ENCODE measurements at places on chromosomes 1 and 21.

GRCh38 chr21:45339421-45340402 lies 52.0 kb upstream of the POFUT2 start:
- DNase-seq, result no peak

- DNase-seq, result peak; percentile 17
Observed at GRCh38 chr1:40710581-40711315, 19.2 kb downstream of the NFYC start.

GRCh38 chr1:90074566-90074965 lies 79.7 kb downstream of the ZNF326 start:
- no peak for DNase-seq

DNA sequence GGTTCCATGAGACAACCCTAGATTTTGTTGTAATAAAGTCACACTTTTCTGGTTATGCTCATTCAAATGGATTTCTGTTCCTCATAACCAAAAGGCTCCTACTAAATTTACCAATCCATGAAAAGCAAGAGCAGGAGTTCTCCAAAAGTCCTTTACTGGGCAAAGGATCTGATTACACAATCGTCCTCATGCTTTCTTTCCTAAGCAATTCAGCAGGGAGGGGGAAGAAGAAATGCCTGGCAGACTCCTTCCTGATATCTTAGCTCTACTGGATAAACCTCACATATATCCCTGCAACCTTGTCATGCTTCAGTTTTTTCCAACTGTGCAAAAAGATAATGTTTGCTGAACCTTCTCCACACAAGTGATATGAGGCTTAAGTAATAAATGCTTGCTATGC lies 67.6 kb upstream of the GUCA2B start:
- peak; percentile 16 for DNase-seq

DNA sequence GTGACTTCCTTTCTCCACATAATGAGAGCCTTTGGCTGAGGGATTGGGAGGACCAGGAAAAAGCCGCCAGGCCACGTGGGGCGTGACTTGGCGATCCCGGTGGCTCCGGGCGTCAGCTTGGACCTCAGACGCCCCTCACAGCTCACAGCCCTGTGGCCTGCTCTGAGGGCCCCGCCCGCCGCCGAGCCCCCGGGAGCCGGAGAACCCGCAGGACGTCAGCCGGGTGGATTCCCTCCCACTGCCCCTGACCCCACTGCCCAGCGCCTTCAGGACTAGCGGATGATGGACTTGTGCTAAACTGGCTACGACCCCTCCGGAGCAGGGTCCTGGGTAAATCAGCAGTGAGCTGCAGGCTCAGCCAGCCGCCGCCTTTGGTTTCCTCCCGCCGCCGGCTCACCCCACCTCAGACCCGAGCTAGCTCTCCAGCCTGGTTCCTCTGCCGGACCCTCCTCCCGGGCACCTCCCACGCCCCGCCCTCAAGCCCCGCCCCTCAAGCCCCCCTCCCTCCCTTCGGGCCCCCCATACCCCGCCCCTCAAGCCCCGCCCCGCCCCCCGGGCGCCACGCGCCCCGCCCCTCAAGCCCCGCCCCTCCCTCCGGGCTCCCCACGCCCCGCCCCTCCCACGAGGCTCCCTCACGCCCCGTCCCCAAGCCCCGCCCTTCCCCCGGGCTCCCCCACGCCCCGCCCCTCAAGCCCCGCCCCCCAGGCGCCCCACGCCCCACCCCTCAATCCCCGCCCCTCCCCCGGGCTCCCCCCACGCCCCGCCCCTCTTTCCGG lies 10.0 kb upstream of the FAAP20 start:
- peak; percentile 49 for DNase-seq

- no peak for DNase-seq
Observed at GRCh38 chr1:30536530-30536929, 186.9 kb downstream of the MATN1 start.

DNA sequence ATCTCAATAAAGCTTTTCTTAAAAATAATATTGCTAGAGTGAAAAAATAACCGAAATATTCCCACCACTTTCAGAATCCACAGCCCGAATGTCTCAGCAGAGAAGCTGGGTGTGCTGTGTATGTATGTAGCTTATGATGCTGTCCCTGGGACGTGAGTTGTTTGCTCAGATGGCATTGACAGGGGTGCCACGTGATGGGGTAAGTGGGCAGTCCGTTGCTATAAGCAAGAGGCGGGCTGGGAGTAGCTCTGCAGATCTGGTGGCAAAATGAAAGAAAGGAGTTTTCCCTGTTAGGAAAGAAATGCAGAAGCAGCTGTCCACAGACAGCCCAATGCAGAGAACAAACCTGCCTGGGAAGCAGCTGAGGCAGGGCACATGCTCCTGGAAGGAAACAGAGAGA lies 3.8 kb upstream of the FAM20B start:
- no peak for DNase-seq

- DNase-seq, result no peak
Observed at GRCh38 chr1:64282351-64282750, 78.9 kb downstream of the UBE2U start.

DNA sequence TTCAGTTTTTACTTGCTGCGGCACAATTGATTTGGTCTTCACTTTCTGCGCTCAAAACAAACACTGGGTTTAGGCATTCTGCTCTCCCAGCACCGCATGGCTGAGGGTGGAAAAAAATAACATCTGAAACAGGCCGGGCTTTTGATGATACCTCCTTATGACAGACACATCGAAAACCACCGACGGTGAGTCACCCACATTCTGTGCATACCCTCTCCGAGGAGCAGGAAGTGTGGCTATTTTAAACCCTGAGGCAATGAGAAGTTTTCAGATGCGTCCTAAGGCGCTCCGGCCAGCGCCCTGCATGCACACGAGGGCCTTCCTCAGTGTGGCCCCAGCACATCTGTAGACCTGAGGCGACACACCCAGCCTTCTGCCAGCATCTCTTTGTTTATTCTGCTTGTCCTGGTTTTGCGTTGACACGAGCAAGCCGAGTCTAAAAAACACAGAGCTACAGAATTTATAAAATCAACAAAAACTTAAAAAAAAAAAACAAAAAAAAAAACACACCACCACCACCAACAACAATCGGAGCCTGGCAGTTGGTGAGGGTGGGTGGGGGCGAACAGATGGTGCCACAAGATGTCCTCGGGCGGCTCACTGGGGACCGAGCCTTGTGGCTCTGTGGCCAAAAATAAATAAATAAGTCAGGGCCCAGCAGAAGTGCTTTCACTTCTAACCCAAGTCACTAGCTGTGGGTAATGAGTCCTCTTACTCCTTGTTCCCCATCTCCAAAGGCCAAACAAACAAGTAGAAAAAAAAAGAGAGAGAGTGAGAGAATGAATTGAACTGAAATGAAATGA lies 162.6 kb upstream of the IRF2BP2 start:
- DNase-seq, result peak; percentile 100

DNA sequence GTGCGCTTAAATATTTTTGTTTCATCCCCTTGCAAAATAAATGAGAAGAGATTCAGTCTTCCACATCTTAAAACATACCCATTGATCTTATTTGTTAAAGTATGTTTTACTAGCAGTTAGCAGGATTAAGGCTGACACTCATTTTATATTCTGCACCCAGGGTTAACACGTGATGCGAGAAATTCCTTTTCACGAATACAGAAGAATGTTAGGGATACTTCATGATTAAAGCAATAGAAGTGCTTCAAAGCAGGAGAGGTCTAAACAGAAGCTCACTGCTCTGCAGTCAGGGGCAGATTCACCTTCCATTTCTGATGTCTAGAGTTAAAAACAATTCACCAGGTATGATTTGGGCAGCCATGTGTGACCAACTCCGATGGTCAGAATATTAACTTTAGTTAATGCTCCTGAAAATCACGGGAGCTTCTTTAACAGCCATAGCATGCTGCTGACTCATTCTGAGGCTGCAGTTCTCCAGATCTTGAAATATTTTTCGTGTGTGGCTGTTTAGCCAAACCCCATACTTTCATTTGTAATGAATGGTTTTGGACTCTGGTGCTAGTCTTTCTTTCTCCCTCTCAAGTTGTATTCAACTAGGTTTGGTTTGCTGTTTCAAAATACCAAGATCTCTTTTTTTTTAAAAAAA lies 19.7 kb downstream of the BCAR3 start:
- peak; percentile 86 for DNase-seq

DNA sequence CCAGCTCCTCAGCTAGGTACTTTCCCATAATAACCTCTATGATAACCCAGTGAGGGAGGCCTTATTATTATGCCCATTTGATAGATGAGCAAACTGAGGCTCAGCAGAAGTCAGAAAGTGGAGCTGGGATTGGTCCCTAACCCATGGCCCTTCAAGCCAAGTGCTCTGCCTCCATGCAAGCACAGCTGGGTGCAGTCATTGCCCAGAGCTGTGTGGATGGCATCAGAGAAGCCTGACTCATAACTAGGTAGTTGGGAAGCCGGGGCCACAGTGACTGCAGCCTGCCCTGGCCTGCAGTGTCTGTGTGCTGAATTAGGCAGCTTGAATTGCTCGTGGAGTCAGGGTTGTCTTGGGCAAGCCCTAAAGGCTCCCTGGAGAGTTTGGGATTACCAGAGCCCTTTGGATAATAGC lies 89.9 kb upstream of the SLC2A1 start:
- peak; percentile 18 for DNase-seq

GRCh38 chr21:35974775-35975174 lies 85.6 kb downstream of the SETD4 start:
- DNase-seq, result no peak

DNA sequence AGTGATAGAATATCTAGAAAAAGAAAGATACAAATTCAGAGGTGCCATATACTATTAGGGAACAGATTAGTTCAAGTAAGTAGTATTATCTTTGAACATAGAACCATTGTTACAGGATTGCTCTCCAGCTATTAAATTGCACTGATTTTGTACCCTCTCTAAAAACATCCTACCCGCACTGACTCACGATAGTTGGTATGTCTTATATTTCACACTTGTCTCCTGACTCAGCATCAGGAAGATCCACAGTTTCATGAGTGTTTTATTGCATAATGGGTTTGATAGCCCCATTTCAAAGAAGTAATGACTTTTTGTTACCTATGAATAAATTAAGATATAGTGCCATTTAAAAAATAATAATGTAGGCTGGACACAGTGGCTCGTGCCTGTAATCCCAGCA lies 6.0 kb downstream of the TATDN3 start:
- peak; percentile 46 for DNase-seq

- DNase-seq, result no peak
Observed at GRCh38 chr1:67804710-67805109, 28.6 kb downstream of the GNG12 start.

DNA sequence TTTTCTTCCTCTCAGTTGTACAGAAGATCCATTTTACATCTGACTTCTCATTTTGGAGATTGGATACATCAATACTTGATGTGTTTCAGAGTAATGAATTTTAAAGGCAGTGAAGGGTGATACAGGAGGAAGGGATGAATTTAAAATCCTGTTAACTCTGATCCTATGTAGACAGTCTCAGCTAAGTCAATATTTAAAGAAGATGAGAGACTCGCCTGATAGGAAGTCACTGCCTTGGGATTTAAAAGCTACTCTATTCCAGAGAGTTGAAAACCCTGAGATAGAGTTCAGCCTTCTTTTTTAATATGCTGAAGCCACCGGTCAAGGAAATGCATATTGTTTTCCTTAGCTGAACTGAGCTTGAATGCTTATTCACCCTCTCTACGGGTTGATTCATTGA lies 42.7 kb downstream of the HUNK start:
- no peak for DNase-seq

- DNase-seq, result peak; percentile 42
Observed at GRCh38 chr1:184915463-184916090, 58.7 kb downstream of the NIBAN1 start.

DNA sequence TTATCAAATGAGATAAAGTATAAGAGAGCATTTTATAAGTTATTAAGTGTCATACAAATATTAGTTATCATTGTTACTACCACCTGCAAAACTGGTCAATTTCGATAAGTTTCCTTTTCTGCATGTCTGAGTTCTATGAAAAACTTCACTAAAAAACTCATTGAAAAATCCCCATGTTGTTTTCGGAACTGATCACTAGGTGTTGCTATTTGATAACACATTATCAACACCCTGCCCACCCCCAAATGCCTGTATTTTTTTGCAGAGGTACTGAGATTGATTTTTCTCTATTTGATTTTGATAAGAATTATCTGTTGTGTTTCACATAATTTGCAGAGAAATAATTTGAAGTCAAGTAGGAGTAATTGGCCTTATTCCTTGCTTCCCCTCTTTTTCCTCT lies 22.1 kb upstream of the DISP1 start:
- peak; percentile 51 for DNase-seq

GRCh38 chr1:244450597-244451538 lies 841 bp downstream of the ADSS2 start:
- DNase-seq, result peak; percentile 75

DNA sequence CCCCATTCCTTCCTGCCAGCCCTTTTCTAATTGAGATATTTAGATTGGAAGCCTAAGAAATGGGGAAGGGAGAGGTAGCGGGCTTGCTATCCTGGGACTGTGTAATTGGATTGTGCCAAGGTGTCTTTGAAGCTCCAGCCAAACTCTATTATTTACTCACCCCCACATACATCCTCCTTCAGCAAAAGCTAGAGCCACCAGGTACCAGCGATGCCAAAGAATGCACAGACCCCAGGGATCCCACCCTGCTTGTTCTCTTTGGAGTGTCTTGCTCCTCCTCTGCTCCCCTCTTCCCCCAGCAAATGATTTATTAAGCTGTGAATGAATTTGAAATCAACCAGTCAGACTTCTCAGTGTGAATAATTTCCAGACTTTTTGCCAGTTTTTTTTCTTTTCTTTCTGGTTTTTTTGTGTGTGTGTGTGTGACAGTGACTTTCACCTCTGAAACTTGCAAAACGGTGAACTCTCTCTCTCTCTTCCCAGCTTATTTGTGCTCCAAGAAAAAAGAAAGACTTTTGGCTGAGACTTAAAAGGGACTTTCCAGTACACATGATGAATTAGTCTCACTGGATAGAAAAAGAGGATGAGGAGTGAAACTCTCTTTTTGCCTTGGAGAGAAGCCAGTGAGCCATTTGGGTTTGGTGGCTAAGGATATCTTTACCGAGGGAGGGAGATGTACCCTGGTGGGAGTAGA lies 1.8 kb downstream of the VASH2 start:
- no peak for DNase-seq

DNA sequence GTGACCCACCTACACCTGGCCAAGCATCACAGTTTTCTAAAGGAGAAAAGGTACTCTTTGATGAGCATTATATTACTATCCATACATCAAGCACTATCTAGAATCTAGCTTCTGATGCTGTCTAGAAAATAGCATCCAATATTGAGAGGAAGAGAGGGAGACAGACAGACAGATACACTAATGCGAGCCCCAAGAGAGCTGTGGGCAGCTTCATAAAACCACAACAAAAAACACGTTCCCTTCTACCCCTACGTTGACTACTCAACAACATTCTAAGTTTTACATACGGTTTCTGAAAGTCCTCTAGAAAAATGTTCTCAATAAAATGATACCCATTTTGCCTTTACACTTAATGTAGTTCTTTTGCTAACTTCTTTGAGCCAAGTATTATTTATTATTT lies 221.8 kb downstream of the SLC45A1 start:
- no peak for DNase-seq

DNA sequence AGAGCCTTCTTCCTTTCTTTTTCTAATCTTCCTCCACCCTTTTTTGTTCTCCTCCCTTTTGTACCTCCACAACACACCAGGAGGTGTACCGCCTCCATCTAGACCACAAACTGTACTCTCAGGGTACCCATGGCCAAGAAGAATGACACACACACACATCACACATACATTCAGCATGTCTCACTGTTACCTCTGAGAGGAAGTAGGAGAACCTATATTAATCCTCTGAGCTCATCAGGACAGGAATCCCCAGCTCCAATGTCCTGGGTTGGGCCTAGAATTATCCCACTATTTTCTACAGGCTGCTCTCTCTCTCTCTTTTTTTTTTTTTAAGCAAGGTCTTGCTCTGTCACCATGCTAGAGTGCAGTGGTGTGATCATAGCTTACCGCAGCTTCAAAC lies 36.7 kb downstream of the ATP2B4 start:
- peak; percentile 49 for DNase-seq

GRCh38 chr1:46522184-46522968 lies 29.1 kb downstream of the KNCN start:
- DNase-seq, result peak; percentile 91

Measured in cardiac fibroblast (primary cell).